Stimulated activated CD4-positive, alpha-beta T cell treated with anti-CD3 and anti-CD28 coated beads, Interleukin-15, amount 100 ng/mL, for 1 hour (primary cell): ENCODE measurements at places on chromosomes 4 and X.

- no peak for DNase-seq
These were observed 115.4 kb downstream of the AFAP1 start for GRCh38 chr4:7824218-7824617.

DNA sequence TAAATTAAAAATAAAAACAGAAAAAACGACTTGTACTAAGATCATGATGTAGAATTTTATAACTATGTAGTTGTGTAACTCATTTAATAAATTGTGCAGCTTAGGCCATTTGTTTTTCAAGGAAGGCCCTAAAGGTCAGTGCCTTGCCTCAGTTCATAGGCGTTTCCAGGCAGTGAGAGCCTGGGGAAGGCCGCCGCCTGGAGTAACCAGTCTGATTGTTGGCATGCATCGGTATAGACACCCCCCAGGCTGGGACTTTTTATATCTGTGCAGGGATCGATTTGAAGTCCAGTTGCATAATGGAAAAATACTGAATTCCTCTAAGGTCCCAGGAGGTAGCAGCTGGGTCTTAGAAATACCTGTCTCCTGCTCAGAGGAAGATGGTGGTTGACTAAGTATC, 77.2 kb downstream of the TMEM131L start:
- no peak for DNase-seq

GRCh38 chr4:158395343-158395742, 126.3 kb upstream of the RXFP1 start:
- no peak for DNase-seq

GRCh38 chr4:137694138-137694537, 161.8 kb upstream of the PCDH18 start:
- DNase-seq: no peak

DNA sequence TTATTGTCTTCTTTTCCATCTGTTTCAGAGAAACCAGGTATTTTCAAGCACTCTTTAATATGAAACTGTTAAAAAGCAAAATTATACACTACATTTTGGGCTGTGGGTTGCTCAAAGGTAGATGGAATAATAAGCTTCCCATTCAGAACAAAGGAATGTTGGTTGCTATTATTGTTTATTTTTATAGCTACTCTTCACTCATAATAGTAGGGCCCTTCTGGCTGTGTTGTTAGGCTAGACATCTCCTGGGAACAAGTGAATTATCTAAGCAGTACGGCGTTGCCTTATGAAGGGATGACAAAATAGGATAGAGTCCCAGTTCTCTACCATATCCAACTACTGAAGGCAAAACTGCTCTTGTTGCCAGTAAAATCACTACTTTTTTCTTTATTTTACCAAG, 34.2 kb downstream of the TENM3 start:
- no peak for DNase-seq

GRCh38 chr4:103994059-103994458, 274.3 kb upstream of the TACR3 start:
- no peak for DNase-seq

DNA sequence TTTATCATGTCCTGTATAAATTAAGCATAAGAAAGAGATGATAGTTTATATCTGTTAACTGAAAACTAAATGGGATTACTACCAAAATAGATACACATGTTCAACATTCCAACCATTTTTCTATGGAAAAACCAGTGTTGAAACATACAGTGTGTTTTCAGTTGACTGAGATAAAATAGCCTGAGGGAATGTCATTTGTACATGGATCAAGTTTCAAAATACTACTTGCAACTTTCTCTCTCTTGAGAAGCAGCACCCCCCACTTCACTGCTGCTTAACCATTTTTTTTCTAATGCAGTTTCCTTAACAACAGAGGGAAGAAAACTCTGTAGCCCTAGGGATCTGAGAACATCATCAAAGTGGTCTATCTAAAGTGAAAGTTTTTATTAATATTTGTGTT, 70.8 kb downstream of the NPNT start:
- DNase-seq: no peak

DNA sequence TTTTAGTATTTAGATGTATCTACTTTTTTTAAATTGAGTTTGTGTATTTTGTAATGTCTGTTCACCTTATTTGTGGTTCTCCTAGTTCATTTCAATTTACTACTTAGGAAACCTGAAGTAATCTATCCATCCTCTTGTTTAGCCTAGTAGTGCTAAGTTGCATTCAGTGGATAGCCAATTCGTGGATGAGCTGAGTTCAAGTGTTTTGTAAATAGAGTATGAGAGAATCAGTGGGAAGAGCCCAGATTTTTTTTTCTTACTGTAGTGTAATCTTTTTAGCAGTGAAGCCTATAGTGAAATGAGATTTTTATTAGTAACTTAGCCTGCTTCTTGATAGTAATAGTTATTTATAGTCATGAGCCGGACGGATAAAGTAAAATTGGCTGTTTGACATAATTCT, 21.7 kb downstream of the STAG2 start:
- DNase-seq: no peak

GRCh38 chrX:109312757-109313156, 169.1 kb downstream of the GUCY2F start:
- DNase-seq: no peak

- no peak for DNase-seq
These were observed 21.2 kb downstream of the SH3D19 start for GRCh38 chr4:151304226-151304625.

DNA sequence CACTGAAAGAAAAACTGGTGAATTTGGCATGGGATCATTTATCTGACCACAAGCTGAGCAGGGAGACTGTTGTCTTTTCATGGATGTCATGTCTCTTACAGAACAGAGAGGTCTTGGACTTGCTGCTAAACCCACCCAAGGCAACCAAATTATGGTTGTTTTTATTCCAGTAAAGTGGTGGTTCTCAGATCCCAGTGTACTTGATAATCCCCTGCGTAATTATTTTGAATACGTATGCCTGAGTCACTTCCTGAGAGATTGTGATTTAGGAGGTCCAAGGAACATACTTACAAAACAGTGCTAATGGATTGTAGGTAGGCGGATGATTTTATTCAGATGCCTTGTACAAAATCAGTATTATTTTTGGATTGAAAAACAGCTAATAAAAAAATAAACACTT, 585.6 kb downstream of the IL1RAPL1 start:
- no peak for DNase-seq

DNA sequence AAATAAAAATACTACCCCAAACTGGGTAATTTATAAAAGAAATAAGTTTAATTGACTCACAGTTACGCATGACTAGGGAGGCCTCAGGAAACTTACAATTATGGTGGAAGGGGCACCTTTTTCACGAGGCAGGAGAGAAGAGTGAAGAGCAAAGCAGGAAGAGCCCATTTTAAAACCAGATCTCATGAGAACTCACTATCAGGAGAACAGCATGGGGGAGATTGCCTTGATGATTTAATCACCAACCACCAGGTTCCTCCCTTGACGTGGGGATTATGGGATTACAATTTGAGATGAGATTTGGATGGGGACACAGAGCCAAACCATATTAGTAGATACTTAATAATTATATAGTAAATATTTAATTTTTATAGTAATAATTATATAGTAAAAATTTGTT, 10.1 kb downstream of the CISD2 start:
- DNase-seq: no peak

- peak; percentile 77 for DNase-seq
These were observed 11.9 kb downstream of the G6PD start for GRCh38 chrX:154534526-154535322.

GRCh38 chrX:116806288-116806802, 343.6 kb upstream of the CT83 start:
- no peak for DNase-seq

DNA sequence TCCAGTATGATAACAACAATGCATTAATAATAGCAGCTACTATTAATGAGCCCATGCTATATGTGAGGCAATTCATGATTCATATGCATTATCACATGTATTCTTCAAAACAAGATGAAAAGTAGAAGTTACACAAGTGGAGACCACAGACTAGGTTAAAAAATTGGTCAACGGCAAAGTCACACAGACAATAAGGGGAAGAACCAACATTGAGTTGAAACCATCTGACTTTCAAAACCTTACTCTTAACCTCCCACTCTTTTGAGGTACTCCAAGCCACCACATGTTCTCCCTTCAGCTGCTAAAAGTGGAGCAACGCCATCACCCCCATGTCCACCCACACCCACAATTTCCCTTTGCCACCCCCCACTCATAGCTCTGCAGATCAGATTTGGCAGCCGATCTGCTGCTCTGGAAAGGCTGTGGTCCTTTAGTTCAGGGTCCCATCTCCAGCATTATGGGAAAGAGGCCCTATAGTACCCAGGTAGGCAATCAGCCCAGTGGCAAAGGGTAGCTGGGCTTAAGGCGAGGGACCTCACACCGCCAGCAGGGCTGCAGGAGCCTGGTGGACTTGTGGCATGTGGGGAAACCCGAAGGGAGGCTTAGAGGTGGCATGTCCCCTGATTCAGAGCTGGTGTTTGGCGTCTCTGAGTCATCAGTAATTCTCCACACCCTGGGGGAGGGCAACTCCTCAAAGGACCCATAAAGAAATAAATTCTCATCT, 33.5 kb upstream of the CYBB start:
- no peak for DNase-seq

DNA sequence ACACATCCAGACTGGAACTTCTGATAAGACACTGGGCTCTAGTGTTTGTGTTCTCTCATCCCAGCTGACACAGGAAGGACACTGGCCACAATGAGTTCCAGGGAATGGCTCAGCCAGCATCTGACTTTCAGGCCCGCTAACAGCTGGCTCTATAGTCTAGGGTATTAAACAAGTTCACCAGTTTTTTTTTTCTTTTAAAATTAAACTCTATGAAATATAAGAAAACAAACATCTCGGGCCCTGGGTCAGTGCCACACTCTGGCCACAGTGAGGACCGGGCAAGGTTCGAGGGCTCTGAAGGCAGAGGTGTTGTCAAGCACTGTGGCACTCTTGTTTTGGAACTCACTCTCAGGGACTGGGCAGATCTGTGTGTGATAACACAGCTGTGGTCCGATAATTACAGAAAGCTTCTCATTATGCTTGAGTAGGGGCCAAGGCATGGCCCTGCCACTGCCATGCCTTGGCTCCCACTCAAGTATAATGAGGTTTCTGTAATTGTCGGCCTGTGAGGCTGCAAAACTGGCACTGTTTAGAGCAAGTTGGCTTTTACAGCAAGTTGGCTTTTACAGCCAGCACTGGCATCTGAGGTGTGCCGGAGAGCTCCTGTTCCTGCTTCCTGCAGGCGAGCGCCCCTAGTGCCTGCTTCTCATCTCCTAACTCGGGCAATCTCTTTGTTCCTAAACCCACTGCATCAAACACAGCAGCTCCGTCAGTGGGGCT, 62.8 kb downstream of the PPP1R2C start:
- peak; percentile 8 for DNase-seq

DNA sequence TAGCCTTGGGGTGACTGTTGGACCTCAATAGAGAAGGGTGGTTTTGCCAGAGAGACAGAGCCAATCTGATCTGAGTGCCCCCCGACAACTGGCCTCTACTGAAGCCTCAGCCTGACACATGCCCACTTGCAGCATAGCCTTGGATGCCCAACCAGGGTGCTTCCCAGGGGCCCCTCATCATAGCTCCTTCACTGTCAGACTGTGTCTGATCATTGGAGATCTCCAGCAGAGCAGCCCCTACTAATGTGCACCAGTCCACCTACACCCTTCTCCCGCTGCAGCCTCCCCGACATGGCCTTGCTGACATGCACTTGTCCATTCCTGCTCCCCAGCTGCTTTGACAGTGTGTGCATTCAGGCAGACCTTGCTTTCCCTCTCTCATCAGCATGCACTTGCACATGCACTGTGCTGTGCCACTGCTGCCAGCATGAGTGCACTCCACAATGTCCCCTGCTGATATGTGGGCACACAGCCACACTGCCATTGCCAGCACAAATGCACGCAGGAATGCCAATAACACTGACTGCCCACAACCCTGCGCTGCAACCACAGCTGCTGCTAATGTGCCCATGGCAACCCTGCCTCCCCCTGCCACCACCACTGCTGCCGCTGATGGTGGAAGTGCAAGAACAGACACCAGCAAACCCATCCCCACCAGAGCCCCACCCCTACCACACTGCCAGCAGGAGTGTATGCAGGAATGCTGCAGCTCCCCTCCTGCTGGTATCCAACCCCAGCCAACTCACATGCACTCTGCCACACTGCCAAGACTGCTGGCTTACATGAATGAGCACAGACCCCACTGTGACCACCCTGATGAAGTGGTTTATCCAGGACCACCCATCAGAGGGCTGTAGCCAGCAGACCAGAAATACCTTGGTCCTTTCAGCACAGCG, 68.1 kb upstream of the ZMAT1 start:
- no peak for DNase-seq

DNA sequence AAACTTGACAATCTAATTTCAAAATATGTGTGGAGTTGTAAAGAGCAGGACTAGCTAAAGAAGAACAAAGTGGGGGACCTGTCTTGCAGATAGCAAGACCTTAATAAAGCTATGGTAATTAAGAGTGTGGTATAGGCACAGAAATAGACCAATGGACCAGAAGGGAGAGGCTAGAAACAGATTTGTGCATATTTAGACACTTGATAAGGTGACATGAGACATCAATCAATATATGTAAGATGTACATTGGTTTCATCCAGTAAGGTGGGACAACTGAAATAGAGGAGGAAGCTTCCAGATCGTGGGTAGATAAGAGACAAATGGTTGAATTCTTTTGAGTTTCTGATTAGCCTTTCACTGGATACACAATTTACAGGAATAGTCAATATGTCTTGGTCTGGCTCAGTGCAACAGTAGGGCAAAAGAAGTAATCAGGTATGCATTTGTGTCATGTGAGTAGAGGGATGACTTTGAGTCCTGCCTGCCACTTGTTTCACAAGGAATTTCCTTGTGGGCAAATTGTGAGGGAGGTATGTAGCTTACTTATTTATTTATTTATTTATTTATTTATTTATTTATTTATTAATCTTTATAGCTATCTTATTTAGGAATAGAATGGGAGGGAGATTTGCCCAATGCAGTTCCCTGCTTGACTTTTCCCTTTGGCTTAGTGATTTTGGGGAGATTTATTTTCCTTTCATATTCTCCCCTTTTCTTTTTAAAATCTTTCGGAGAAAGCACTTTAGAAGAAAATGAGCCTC, 7.2 kb upstream of the MPP1 start:
- DNase-seq: no peak

- DNase-seq: no peak
These were observed 52.0 kb upstream of the HS3ST1 start for GRCh38 chr4:11480683-11481082.

- DNase-seq: no peak
These were observed 21.4 kb upstream of the PJA1 start for GRCh38 chrX:69186651-69187050.

DNA sequence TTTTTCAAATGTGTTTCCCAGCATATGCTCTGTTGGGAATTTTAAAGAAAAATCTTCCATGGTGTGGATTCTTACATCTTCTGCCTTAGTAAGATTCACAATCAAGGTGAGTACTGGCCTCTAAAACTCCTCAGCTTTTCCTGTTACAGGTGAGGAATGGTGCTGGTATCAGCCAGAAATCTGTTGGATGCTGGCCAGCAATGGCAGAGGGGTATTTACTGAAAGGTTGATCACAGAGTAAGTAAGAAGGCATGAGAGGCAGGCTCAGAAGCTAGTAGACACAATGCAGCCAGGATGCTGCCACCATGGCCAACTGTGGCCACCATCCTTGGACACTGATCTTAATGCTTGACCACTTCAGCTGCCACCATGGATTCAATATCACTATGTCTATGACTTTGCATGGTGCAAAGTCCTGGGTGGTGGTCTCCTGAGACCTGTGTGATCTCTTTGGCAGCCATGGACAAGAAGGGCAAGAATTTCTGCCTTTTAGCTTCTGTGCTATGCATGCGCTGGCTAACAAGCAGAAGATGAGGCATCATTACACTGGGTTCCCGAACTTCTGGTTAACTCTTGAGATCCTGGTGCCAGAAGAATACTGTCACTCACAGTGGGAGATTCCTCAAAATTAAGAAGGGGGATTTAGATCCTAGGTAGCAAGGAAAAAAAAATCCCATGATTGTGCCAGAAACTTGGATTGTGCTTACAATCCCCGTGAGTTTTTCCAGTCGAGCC, 60.2 kb downstream of the CHRNA9 start:
- DNase-seq: no peak
